ENCODE measurements at places on chromosomes 4 and X.
A peak's percentile ranks its signal among the peaks of the same experiment; 100 is the strongest.

DNA sequence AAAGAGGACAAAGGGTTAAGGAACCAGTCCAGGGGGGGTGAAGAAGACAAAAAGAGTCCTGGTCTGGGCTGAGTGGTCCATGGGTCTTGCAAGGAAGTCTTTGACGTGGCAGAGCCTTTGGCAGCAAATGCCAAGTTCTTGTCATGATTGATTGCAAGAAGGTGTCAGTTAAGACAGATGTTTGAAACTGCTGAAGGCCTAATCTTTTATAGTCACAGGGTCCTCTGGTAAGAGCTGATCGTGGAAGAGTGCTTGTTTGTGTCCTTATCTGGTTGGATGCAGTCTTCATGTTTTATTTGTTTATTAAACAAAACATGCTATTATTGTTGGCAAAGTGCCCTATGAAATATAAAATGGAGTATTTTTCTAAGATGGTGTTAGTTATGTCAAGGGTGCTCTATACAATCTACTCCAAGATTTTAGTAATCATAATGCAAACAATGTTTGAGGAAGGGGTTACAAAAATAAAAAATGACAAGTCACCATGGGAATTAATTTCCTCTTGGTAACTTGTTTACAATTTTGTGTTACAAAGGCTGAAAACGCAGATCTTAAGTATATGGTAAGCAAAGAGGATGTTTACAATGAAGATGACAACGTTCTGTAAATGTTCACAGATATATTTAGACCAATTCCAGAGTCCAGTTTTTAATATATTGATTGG lies 85.9 kb downstream of the MAGED4 start:
- no peak for DNase-seq

- DNase-seq, result no peak
These were observed 387.4 kb downstream of the SPOCK3 start for GRCh38 chr4:166846939-166847338.

DNA sequence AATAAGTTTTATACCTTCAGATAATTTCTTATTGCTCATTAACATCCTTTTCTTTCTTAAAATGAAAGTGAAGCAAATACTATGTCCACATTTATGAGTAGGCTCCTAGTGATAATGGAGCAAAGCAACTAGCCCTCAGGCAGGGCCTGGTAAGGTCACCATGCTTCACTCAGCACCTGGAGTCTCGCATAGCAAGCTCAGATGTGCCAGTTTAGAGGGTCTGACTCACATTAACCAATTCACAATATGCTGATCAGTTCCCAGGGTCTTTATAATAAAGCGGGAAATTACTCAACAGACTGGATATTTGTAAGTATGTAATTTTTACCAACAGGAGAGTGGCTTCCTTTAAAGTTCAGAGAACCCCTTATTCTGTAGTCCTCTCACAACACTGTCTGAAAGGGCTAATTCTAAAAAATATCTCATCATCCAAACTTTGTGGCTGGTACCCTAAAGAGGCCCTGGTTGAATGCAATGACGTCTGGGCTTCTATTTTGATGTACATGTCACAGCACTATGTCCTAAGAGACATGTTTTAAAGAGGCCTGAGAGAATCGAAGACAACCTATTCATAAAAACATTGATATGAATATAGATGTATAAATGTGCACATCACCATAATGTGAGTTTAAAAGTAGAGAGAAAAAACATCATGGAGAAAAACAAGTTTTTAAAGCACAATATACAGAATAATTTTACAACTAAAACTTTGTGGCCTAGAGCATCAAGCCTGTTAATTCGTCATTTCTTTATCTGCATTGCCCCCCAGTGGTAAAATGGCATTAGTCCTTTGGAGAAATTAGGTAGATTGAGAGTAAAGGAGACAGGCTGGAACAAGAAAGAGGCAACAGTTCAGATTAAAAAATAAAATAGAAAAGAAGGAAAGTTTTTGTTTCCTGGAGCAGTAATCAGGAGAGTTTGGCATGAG lies 44.3 kb downstream of the IL21 start:
- DNase-seq, result peak; percentile 32

DNA sequence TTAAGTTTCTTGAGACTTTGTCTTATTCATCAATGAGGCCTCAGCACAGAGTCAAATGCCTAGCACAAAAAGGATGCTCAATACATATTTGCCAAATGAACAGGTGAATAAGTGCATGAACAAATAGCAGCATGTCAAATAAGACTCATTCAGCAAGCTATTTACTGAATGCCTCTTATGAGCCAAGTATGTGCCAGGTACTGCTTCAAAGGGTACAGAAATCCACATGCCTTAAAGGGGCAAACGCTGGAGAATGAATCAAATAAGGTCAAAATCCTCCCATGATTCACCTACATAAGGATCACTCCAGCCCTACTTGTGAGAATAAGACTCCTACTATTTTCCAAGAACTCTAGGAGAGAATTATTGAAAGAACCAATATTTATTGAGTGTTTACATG lies 260.2 kb upstream of the CPEB2 start:
- DNase-seq, result no peak

- DNase-seq, result no peak
These were observed 53.5 kb upstream of the ACSL1 start for GRCh38 chr4:184879271-184879670.

DNA sequence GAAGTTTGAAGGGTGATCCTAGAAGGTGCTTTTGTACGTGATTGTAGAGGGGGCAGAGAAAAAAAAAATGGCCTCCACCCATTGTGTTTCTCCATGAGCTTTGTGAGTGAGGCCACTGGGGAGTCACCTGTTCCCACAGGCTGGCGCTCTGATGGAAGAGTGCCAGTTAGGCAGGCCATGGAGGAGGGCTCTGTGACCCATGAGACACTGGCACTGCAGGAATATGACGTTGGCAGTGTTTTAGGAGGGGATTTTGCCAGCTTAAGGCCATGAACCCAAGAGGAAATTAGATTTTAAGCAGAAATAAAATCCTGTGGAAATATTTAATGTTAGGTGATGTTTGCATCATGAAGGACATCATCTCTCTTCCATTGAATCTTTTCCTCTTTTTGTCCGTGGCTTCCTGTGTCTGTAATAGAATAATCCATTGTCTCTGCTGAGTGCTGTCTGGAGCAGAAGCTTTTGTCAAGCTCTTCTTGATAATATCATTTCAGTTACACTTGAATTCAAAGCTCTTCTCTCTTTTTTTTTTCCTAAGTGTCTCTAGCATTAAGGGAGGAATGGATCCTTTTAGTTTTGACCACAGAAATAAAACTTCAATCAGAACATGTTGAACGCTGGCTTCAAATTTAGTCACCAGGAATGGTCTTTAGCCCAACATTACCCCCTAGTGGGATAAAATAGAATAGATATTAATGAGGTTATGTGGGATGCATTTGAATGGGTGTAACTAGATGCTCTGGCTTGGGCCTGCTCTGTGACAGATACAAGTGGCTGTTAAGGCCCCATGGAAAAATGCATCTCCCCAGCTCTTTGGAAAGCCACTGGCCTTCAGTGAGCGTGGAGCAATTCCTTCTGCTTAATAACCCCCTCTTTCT lies 41.0 kb upstream of the UCP1 start:
- peak; percentile 53 for DNase-seq

DNA sequence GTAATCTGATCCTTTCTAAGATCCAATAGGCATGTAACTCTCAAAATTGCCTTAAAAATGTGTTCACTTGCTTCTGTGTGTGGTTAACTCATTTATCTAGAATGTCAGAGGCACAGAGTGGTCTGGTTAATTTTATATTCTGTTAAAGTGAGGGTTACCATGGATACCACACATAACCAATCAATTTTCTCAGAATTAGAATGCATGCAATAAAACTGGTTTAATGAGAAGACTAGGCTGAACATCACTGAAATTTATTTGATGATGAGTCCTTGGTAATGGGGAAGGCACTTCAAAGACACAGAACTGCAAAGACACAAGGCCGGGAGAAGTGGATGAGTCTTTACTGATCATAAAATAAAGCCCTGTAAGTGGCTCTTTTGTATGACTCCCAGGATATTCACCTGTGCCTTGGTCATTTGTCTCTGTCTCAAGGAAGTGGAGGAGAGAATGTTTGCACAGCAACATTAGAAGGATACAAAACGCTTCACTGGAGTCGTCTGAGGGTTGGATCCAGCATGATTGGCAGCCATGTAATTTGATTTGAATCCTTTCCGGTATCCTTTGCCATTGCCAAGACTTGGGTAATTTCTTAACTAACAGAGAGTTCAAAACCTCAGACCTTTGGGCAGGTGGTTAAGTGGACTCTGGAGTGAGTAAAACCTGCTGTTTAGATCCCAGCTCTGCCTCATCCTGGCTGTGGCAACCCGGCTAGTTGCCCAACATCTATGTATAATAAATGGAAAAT lies 94.0 kb upstream of the RBPJ start:
- no peak for DNase-seq

- DNase-seq, result no peak
These were observed 634 bp downstream of the APOO start for GRCh38 chrX:23907111-23907497.

DNA sequence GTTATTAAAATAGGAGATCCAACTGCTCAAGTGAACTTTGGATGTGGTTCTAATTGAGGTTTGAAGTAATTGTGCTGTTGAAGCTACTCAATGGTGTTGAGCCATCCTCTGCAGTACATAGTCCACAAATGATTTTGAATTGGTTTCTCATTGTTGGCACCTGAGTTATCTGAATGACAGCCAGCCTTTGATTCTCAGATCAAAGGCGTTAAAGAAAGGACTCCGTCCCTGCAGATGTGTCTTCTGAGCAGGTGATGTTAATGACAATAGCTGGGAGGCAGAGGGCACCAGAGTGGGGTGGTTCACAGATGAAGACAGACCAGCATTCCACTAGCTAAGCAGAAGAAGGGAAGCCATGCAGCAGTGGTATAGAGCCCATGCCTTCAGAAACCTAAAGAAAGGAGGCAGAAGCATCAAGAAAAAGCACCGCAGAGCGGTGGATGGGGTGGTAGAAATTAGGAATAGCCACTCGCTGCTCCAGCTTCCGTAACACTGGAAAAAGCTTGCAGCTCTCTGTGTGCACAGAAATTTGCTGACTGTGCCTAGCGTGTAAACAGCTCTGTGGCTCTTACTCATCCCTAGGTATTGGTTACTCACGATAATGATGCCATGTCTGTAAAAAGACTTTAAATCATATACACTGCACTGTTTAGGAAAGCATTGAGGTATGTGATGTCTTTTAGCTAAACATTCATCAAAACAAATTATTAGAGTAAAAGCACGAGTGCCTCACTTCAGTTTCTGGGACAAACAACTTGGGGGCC lies 79.2 kb upstream of the CLCN4 start:
- no peak for DNase-seq

DNA sequence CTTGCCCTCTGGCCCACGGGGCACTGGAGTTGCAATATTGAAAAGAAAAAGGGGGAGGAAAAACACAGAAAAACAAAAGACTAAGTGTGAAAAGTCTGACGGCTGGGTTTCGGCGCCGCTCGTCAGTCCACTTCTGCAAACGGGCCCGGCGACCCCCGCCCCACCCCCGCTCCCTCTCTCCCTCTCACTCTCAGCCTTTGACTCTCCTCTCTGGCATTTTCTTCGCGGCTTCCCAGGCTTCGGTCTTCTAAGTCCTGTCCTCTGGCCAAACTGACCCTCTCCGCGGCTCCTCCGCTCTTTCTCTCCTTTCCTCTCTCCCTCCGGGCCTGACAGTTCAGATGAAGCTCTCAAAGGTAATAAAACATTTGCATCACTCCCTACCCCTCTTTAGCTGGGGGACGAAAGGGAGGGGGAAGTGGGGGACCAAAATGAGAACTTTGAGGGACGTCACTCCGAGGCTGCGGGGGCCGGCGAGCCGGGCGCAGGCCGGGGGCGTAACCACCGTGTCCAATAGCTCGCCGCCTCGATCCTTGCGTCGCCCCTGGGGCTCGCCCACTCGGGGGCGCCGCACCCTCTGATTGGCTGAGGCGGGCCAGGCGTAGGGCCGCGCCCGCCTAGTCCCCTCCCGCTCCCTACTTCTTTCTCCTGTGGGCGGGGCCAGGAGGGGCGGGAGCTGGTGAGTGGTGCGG lies at the start of gene NKX6-1:
NKX6-1 (minus strand) TSS at position 358 of the 689 bp plus-strand sequence. CDS start 1,064 bp downstream, outside the sequence.
- DNase-seq, result peak; percentile 95

- DNase-seq, result no peak
These were observed 41.4 kb downstream of the HAND2 start for GRCh38 chr4:173488656-173489055.

GRCh38 chr4:152021788-152022438 lies 261.1 kb upstream of the GATB start:
- DNase-seq, result no peak

DNA sequence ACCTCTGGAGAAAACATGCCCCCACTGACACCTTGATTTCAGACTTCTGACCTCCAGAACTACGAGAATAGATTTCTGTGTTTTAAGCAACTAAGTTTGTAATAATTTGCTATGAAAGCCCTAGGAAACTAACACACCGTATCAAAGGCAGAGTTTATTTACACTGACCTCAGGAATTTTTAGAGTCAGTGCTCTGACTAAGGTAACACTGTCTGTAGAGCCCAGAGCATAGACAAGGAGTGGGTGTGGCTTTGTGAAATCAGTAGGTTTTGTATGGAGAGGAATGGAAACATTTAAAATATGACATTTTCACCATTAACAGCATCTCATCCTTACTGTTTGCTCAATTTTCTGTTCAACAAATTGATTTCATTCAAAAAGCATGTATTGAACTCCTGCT lies 764.4 kb upstream of the PCDH10 start:
- no peak for DNase-seq

DNA sequence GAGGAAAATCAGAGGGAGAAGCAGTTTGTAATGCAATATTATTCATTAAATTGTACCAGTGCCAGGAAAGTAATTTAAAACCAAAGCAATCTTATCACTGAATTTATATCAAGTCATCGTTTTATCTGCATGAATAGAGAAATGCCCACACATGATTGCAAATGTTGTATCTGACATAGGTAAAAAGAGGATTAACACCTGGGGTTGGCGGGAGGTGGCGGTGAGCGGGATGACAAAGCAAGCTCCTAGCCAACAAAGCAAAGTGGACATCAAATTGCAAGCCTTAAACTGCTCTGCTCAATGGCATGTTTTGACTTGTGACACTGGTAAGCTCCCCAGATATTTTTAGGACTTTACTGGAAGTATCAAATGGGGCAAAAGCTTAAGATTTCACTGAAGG lies 16.4 kb downstream of the HPGD start:
- DNase-seq, result peak; percentile 12

GRCh38 chr4:108954880-108955279 lies 192.0 kb upstream of the ETNPPL start:
- DNase-seq, result no peak

DNA sequence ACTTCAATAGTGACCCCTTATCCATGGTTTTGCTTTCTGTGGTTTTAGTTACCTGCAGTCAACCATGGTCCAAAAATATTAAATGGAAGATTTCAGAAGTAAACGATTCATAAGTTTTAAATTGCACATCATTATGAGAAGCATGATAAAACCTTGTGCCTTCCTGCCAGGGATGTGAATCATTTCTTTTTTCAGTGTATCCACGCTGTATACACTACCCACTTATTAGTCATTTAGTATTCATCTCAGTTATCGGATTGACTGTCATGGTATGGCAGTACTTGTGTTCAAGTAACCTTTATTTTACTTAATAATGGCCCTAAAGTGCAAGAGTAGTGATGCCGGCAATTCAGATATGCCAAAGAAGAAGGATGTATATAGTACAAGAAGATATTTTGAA lies 37.7 kb upstream of the TASL start:
- no peak for DNase-seq

GRCh38 chrX:31547416-31547815 lies 475.6 kb upstream of the FTHL17 start:
- DNase-seq, result no peak

GRCh38 chr4:26199596-26199995 lies 121.2 kb upstream of the RBPJ start:
- DNase-seq, result no peak
